ENCODE measurements at places on chromosomes 3 and 15.

DNA sequence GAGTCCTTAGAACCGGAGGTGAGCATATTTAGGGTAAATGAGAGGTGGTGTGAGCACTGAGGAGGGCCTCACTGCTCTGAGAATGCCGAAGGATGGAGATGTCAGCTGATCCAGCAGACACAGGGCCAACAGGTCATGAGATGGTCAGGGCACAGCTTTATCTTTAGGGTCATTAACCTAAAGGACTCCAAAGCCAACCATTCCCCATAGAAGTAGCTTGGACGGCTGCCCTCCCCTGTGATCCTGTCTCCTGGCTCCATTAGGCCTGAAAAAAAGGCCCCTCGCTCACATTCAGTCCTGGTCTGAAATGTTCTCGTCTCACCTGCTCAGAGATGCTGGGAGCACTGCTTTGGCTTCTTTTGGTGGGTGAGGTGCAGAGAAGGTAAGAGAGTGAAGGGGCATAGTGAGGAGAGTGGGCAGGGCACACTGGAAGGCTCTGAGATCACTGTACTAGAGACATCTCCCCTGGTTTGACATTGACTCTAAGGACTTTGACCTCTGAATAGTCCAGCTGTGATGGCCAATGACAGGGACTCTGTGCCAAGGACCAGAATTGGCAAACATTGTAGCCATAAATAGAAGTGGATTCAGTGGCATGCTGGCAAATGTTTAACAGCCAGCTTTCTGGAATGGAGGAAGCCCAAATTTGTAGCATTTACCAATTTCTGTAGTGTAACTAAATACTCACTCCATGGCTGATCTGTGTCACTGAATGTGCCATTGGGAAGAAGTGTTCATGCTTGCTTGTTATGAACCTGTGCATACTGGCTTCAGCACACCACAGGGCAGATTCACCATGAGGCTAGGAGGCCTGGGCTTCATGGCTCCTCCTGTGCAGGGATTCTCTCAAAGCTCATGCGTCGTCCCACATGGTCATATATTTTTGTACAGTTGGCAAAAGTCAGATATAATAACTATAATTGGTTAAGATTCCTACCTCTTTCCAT, 76.2 kb upstream of the MRPS22 start:
- DNase-seq, result peak; percentile 59

DNA sequence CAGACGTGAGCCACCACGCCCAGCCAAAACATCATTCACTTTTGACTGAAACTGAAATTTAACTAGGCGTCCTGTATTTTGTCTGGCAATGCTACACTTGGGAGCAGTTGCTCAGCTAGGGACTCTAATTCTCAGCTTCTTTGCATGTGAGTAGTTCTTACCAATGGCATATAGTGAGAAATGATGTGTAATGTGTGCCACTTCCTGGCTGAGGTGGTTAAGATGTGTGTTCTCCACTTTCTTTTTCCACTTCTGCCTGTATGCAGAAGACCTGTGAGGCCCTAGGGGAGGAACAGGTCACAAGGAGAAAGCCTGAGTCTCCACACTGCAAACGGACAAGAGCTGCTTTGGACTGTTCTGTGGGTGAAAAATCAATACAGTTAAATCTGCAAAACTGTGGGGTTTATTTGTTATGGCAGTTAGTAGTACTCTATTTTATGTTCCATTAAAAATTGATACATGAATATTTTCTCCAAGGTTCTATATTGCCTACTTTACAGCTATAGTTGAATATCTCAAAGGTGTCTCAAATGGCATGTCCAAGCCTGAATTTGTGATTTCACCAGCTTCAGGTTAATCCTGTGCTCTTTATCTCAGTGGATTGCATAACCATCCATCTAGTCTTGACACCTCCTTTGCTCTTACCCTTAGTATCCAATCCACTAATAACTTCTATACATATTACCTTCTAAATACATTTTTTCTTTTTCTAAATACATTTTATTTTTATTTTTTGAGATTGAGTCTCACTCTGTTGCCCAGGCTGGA, 59.3 kb downstream of the NR1D2 start:
- no peak for DNase-seq

DNA sequence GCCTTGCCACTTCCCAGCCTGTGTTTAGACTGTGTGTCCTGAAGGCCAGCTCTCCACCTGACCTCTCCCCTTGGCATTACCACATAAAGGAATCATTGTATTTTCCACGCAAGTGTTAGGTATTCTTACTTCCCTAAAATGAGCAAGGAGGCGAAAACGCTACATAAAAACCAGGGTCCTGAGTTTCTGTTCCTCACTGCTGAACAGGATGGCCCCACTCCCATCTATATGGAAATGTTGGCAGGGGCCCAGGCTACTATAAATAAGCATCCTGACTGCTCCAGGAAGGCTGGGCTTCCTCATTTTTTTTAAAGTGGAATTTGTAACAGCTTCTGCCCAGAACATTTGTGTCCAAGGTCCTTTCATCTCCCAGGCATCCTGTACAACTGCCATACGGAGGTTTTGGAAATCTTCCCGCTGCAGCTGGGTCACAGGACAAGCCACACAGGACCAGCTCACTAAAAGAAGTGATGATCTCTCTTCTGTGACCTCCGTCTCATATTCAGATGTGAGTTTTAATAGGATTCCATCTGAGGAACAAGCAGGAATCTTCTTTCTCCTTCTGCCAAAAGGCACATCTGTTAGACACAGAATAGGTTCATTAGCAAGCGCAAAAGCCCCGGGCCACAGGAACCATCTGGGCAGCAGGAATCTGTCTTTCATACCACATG, 56.4 kb upstream of the LIMD1 start:
- no peak for DNase-seq

DNA sequence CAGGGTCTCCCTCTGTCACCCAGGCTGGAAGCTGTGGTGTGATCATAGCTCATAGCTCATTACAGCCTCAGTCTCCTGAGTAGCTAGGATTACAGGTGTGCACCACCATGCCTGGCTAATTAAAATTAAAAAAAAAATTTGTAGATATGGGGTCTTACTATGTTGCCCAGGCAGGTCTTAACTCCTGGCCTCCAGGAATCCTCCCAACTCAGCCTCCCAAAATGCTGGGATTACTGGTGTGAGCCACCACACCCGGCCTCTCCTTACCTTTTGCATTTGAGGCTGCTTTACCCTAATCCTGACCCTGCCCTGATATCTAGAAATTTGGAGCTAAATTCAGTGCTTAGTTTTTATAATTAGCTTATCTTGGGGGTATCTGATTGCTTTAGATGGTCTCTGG, 83.2 kb upstream of the GCNT3 start:
- no peak for DNase-seq

DNA sequence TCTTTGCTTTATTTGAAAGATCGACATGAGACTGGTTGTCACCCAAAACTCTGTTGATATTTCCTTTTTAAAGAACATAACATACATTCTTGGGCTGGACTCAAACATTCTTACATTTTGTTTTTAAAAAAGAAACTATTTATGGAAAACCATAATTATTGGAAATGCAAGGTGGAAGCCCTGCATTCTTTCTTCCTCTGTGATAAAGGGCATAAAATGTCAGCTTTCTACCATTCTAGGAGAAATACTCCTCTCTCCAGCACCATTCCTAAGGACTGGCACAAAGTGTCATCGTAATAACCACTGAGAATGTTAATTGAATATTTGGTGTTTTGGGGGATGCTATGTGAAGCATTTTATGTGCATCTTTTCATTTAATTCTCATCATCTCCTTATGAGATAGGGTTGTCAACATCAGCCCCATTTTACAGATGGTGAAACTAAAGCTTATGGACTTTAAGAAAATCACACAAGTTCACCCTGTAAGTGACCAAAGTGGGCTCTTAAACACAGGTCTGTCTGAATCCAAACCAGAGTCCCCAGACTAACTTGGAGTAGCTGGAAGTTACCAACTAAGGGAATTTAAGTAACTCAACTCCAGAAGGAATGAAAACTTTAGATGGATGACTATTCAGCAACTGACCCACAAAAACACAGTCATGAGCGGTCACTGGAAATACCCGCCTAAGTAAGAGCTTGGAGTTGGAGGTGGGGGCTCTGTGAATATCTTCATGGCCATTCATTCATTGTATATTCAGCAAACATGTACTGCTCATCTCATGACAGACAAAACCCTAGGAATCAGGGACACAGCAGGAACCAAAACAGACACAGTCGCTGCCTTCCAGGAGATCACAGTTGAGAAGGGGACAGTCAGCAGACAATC, 45.9 kb upstream of the LMCD1 start:
- no peak for DNase-seq

- no peak for DNase-seq
These were observed 276.6 kb upstream of the THBS1 start for GRCh38 chr15:39304201-39304841.

GRCh38 chr15:27937851-27938250, 161.3 kb downstream of the OCA2 start:
- no peak for DNase-seq

DNA sequence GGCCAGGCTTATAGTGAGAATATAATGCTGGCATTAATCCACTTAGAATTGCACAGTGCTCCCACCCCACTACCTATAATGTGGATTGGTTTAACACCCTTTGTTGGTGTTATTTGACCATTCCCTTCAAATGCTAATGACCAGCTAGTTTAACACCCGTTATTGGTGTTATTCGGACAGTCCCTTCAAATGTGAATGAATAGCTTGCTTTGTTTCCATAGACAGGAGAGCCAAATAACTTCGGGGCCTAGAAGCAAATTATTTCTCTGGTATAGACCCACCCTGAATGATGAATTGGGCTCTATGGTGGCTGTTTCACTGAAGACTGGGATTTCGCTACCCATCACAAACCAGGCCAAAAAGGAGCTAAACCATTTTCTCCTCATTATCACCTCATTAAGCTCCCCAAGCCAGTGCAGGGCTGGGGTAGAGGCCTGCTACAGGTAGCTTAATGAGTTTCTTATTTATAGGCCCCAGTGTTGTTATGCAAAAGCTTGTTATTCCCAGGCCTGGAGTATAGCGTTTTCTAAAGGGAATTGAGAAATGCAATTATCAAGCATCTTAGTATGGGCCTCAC, 494.1 kb upstream of the DPH6 start:
- no peak for DNase-seq

DNA sequence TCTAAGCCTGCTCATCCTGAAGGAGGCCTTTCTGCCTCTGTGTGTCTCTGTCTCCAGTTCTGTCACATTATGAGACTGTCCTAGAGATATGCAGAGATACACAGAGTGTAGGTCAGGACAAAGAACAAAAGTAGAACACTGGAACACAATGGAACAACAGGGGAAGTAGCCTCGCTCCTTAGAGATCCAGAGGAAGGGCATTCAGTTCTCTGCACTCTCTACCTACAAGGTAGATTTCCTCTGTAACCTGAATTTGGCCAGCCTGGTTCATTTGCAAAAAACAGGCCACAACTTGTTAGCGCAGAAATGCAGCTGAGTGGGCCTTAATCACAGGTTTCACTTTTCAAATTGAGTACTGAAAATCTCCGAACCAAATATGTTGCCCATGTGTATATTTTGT, 19.4 kb downstream of the NEK10 start:
- no peak for DNase-seq

GRCh38 chr15:71060983-71061382, 54.3 kb upstream of the THSD4 start:
- DNase-seq, result no peak

DNA sequence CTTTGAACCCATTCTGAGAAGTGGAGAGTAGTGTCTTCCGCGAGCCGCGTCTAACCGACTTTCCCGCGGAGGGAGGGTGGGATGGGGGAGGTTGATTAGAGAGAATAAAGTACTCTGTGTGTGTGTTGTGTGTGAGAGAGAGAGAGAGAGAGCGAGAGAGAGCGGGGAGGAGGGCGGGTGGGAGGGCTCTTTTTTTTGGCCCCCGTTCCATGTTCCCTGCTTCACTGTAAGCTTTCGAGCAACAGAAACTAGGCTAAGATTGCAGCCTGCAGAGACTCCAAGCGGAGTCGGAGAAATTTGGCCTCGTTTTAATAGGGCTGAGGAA, 1.6 kb upstream of the MEIS2 start:
- no peak for DNase-seq
